Hepatocyte (in vitro differentiated cells): ENCODE measurements at places on chromosomes 7 and 10.
A peak's percentile ranks its signal among the peaks of the same experiment; 100 is the strongest.

GRCh38 chr7:47514818-47515217 is 67.1 kb downstream of the TNS3 start:
- DNase-seq: no peak

GRCh38 chr10:24246365-24246764 is 37.4 kb downstream of the KIAA1217 start:
- no peak for DNase-seq

DNA sequence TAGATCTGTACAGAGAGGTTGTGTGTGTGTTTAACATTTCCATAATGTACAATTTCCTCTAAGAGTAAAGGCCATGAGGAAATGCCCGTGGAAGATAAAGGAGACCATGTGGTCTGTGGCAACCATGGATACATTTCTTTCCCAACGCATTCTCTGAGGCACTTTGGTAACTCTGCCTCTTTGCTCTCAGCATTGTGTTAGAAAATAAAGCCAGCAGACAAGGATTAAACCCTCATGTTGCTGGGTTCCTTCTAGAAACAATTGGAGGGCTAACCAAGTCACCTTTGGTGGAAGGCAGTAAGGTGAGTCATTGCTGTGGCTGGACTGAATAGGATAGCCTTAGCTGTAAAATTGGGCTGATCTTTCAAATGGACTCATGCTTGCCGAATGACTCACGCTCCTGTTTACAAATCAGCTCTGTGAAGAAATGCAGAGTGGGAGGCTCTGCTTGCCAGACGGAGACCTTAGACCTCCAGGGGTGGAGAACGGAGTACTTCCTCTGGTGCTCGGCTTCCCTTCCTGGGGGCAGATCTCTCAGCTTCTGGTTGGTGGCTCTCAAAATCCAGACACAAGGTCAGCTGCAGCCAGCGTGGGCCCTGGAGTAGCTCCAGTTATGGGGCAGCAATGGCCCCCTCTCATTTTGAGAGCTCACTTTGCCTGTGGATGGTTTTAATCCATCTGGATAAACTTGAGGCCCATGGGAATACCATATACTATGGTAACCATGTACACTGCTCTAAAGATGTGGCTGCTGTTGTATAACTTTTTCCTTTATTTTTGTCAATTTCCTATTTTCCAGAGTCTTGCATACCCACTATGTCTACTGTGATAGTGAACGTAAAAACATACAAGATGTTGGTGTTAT is 137.3 kb downstream of the TCF7L2 start:
- peak; percentile 86 for DNase-seq

GRCh38 chr10:127452568-127452967 is 96.5 kb upstream of the NPS start:
- DNase-seq: no peak

DNA sequence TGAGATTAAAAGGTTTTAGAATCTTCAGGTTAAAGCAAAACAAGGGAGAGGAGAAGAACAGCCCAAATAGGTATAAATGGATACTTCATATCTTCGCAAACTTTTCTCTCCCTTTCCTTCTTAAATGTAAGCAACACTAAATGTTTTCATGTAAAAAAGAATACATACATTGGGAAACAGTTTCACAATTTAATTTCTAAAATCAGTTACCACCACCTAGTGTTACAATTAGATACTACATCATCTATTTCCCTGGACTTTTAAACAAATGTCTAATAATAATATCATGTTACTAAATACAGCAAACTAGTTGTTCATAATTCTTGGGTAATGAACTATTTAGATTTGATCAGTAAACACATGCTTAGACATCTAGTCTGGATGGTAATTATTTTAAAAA is 35.8 kb downstream of the MINDY3 start:
- no peak for DNase-seq

DNA sequence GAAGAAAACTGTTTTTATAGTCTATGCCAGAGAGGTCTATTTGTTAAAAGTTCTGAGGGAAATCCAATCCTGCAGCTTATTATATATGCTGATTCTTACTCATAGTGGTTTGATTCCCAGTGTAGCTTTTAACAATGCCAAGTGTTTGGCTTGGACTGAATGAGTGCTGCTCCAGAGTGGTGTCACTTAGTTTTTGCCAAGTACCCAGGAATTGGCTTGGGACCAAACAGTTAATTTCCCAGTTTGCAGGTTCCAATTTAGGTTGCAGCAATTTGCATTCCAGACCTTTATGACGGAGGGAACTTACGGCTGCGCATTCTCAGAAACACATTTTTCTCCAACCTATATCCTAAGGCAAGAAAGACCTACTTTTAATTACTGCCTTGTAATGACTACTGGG is 32.4 kb downstream of the NSUN6 start:
- no peak for DNase-seq

GRCh38 chr7:52715701-52716100 is 319.7 kb upstream of the POM121L12 start:
- DNase-seq: no peak

DNA sequence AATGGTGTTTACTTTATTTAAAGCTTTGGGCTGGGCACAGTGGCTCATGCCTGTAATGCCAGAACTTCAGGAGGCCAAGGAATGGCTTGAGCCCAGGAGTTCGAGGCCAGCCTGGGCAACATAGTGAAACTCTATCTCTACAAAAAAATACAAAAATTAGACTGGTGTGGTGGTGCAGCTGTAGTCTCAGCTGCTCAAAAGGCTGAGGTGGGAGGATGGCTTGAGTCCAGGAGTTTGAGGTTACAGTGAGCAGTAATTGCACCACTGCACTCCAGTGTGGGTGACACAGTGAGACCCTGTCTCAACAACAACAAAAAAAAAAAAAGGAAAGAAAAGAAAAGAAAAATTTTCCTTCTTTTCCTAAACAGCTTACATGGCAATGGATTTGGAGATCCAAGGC is 22.0 kb downstream of the SLC16A9 start:
- no peak for DNase-seq

- no peak for DNase-seq
These were observed 496.1 kb downstream of the CCSER2 start for GRCh38 chr10:84824525-84824924.

GRCh38 chr10:121594623-121595350 is 3.5 kb downstream of the FGFR2 start:
- no peak for DNase-seq

DNA sequence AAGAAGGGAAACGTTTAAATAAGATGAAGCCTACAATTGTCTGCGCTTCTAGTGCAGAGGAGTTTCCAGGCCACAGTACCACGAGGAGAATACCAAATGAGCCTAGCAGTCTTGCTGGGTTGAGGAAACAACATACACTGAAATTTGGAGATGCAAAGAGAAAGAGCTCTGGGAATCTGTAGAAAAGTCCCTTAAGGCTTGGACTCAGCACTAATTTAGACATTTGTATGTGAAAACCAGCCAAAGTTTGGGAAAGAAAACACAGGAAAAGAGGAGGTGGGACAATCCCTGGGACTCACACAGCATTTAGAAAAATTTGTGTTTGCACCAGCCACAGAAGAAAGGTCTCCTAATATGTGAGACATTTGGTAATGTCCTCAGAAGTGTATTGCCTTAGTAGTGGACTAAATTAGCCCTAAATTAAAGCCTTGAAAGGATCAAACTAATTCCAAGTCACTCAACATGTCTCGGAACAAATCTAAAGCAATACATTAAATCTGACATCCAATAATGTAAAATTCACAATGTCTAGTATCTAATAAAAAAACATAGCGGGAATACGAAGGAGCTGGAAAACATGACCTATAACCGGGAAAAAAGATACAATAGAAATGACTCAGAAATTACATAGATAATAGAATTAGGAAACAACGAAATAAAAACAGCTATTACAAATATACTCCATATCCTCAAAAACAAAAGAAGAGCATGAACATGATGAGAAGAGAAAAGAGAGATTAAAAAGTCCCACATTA is 187.1 kb upstream of the NAMPT start:
- no peak for DNase-seq

- DNase-seq: no peak
These were observed 14.9 kb upstream of the ADGRA1 start for GRCh38 chr10:133072720-133073390.

DNA sequence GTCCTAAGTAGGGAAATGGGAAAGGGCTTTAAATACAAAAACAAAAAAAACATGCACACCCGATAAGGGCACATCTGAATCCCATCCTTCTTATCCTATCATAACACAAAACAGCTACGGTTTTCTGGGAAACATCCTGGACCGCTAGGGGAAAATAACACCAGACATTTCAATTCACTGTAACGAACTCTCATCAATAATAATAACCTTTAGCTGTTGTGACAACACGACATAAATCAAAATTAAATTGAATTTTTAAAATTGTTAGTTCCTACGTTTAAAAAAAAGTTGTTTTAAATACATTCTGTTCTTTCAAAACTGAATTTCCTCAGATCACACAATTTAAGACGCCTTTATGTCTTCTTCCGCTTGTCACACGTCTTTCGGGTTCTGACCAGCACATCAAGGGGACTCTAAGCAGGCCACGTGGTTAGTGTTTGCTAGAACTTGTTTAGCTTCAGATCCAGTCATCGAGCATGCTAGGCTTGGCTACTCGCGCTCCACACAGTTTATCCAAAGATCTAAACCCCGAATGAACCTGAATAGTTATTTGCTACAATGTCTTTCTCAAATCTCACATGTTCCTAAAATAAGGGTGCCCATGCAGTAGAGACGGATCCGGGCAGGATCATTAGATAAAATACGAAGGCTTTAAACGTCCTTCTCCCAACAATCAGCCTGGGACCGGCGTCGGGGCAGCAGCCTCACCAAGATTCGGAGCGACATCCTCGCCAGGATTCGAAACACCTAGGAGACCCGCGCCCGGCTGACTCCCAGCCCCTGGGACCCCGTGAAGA is 839 bp downstream of the IKZF5 start:
- DNase-seq: peak; percentile 80

DNA sequence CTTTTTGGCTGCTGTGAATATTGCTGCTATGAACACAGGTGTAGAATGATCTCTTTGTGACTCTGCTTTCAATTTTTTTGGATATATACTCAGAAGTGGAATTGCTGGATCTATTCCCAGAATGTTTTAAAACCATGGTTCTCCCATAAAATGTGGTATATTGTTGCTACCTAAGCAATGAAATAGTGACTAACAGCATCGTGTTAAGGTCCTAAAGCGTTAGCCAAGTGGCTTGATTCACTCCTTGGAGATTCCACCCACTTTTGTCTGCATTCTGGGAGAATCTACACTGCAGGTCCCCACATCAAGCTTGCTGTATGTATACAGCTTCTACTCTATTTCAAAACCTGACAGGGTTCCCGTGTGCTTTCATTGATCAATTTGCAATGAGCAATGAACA is 105.6 kb downstream of the CDK6 start:
- DNase-seq: no peak

DNA sequence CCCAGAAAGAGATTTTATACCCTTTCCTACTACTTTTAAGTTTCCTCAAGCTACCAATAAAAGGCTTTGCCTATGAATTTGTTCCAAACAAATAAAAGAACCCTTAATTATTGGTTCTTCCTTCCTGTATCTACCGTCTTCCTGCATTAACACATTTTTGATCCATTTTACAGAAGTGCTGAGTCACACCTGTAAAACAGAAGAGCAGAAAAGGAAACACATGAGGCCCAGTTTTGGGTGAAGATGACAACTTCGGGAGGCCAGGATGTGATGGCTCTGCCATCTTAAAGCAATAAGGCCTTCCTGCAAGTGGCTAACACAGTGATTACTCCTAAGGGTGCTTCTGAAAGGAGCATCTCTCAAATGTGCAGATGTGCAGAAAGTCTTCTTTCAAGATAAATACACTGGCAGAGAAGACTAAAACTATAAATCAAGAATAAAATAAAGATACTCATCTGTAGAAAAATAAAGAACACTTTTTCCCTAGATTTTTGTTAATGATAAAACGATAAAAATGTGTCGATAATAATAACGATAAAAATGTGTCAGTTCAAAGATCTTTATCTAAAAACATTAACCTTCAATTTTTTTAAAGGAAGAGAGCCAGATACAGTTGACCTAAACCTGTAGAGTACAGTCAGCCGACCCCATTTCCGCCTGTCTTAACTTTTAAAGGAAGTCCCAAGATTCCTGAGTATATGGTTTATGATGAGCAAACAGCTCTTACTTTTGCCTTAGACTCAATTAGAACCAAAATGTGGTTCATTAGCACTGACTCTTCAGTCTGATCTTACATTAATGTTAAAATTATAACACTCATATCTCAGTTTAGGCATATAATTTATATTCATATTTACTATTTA is 108.6 kb downstream of the UBE2H start:
- no peak for DNase-seq

GRCh38 chr7:37920305-37920848 is at the start of gene EPDR1:
TSS of gene EPDR1 (plus strand) at chr7:37920640. CDS start at chr7:37920940, 300 bp downstream.
- peak; percentile 62 for DNase-seq

- DNase-seq: no peak
These were observed 145.0 kb downstream of the RNF216 start for GRCh38 chr7:5636446-5636835.

DNA sequence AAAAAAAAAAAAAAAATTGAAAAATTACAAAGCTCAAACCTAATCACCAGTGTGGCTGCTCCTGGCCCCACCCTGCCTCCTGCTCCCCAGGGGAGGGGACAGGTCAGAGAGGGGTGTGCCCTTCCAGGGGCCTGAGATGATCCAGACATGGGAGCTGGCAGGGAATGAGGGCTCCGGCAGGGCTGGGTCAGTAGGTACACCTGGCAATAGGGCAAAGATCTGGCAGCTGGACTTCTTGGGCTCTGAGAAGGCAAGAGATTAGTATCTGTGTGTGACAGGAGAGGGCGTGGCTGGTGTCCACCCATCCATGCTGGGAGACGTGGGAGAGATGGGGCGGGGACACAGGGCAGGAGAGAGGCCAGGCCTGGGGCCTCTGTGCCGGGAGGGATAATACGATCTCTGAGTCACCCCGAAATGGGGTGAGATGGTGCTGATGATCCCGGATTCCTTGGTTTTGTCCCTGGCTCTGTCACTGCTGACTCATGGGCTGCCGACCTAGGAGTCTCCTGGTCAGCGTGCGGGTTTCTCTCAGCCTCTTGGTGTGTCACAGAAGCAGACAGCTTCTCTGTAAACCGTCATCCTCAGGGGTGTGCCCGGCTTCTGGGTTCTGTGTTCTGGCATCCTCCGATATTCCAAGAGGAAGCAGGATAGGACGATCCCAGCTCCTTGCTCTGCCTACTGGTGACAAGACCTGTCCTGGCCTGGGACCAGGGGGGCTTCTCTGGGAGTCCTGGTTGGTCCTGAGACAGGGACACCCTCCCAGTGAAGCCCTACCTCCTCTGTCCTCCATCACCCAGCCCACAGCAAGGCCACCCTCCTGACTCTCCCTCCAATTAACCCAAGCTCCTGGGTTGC is 8.2 kb upstream of the CLDN4 start:
- DNase-seq: peak; percentile 91

DNA sequence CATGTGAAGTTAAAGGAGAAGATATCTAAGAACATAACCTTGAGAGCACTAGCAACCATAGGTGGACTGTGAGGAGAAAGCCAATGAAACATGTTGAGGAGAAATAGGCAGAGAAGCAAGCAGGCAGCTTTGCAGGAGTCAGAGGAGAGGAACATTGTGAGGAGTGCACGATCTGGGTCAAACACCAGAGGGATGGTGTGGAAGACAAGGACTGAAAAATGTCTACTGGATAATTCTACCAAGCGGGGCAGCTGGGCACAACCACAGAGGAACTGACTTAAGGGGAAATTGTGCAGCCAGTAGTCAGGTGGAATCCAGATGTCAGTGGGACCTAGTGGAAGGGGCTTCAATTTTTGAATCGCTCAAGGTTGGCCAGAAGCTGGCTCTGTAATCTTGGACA is 111.9 kb upstream of the LANCL2 start:
- DNase-seq: no peak

GRCh38 chr10:107898392-107898791 is 733.9 kb upstream of the SORCS1 start:
- DNase-seq: no peak
